Activated T-cell treated with anti-CD3 and anti-CD28 coated beads, Interleukin-2, amount 50 U/mL, for 4 hours (primary cell): ENCODE measurements at places on chromosomes 5 and 9.

DNA sequence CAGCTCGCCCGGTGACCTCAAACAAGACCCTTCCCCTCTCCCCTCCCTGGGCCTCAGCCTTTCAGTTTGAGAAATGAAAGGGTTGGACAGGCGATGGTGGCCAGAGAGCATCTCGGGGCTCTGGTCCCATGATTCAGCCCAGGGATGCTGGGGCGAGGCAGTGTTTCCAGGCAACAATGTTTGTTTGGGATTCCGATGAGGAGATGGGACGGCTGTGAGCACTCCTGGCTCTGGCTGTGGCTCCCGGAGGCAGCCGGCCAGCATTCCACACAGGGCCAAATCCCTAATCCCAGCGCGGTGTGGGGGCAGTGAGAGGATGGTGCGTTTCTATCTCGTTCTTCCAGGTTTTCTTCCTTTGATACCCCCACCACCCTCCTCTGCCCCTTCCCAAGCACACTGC, 66.0 kb downstream of the HMCN2 start:
- no peak for DNase-seq

DNA sequence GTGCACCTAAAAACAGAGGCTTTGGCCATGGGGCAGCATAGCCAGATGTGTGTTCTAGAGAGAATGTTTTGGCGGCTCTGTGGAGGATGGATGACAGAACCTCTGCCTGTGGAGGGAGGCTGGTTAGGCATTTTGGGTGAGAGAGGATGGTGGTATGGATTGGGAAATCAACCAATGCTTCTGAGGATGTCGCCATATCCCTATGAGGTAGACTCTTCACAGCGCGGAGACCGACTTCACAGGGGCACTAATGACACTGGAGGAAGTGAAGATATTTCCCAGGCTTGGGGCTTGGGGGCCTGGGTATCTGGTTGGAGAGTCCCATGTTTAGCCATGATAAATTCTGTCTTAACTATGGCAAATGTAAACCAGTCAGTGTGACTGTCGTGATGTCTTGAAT, 140.6 kb upstream of the KLF4 start:
- no peak for DNase-seq

DNA sequence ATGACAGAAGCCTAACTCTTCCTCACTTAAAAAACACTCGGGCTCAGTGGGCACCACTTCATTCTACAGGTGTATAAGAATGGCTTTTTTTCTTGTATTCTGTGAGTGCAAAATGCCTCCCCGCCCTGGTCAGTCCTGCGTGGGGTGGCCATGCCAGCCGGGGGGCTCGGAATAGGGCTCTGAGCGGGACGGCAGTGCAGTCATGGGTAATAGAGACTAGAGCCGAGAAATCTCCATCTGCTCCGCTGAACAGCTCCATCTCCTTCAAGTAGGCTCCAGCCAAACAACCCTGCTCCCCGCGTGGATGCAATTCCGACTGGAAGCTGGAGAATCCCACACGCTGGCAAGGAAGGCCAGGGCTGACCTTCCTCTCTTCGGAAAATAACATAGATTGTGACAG, 317.0 kb upstream of the IRX4 start:
- no peak for DNase-seq

- DNase-seq: no peak
These were observed 52.9 kb downstream of the C9orf50 start for GRCh38 chr9:129567842-129568559.

GRCh38 chr5:37552770-37553719, 173.9 kb downstream of the WDR70 start:
- no peak for DNase-seq

DNA sequence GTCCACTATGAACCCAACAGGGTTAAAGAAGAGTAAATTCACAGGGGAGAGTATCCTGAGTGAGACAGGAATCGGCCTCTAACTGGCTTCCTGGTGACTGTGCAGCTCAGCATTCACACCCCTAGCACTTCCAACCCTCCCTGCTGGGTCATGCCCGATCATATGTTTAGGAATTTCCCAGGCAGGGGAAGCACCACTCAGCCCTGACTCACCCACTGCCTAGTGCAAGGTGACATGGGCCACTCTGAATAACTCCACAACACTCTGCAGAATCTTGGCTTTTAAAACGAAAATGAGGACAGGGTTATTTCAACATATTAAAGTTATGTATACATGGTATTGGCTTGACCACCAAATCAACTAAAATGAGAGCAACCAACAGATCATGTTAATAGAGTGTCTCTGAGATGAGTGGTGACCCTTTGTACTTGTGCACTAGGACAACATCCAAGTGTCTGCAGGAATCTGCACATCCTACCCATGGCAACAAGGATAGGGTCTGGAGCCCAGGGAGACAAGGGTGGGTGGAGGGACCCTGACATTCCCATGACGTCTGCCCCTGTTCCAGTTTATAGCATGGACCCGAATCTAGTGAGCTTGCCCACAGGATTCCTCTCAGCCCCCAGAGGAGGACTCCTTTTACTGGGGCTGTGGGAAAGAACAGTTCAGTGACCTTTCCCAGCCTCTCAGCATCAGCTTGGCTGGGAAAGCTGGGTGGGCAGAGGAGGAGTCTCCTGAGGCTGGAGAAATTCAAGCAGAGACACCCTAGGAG, 485.8 kb downstream of the SEMA5A start:
- no peak for DNase-seq

GRCh38 chr5:68673106-68673822, 420.6 kb upstream of the SLC30A5 start:
- DNase-seq: no peak

DNA sequence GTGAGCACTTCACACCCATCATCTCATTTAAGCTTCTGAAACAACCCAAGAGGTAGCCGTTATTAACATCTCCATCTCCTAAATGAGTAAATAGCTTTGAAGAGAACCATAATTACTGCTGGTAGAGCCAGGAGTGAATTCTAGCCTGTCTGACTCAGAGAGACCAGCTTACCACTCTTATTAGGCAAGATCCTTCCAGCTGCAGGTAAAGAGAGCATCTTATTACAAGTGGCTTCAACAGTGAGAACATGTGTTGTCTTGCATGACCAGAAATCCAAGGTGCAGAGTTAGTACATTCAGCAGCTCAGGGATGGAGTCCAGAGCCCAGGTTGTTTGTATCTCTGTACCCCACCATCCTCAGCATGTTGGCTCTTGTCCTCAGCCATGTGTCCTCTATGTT, 10.9 kb upstream of the AFAP1L1 start:
- DNase-seq: no peak

- DNase-seq: no peak
These were observed 283.9 kb downstream of the SPOCK1 start for GRCh38 chr5:137215261-137215660.

DNA sequence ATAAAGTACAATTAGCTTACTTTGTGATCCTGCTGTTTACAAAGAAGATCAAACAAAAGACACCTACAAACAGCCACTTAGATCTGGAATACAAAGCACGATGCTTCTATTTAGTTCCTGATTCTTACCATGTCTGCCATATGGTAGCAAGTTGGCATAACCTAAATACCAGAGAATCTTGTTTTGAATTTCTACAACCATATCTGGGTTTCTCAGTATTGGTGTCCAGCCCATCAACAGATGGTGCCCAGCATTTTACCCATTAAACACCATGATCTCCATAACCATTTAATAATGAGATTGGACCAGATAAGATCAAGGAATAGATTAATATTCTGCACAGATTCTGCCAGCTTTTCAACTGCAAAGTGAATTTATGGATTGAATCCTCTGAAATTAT, 29.8 kb downstream of the SLC24A2 start:
- DNase-seq: no peak

DNA sequence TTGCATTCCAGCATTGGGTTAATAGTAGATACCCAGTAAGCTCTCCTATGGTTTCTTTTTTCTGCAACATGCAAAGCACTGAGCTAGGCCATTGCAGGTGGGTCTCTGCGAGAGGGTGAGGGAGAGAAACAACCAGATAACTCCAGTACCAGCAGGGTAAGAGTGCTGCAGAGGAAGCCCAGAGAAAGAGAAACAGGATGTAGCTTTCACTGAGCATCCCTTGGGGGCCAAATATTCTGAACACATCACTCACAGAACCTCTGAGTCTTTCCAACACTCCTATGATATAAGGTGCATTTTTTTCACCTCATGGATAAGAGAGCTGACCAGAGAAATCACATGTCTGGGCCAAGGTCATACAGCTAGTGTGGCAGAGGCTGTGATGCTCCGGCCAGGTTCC, 76.7 kb downstream of the TRIM32 start:
- no peak for DNase-seq

DNA sequence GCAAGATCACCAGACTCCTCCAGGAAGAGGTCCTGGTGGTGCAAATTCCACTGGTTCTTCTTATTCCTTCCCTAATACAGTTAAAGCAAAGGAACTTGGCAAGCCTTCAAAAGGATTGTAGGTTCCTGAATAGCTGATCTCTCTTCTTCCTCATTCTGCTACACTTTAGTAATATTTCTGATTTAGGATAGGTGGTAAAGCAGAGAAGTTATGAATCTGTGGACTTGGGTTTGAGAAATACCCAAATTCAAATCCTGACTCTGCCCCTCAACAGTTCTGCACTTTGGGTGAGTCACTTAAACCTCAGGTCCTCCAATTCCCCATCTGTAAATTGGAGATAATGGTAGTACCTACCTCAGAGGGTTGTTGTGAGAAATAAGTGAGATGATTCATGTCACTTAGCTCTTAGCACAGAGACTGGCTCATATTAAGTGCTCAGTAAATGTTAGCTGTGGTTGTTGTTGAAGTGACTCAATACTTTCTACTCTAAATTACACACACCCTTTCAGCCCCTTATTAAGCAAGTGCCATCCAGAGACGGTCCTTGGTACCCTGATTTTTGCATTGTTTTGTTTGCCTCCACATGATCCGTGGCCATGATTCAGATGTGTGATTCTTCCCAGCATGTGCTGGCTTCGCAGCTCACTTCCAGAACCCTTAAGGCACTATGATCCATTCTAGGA, 5.2 kb downstream of the SH3RF2 start:
- no peak for DNase-seq

DNA sequence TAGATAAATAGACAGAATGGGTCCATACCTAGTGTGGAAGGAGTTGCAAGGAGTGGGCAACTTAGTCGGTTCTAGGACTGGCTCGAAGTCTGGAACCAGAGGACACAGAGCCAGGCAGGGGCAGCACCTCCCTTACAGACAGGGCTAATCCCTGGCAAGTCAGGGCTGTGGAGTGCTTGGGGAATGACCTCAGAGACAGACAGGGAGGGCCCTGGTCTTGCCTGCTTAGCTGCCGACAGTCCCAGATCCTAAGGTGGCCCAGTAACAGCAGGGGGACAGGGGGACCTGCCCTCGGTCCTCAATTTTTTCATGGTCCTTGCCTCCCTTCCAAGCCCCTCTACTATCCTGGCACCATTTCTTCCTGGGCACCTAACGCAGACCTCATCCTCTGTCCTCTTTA, 222.4 kb upstream of the TNC start:
- DNase-seq: no peak

DNA sequence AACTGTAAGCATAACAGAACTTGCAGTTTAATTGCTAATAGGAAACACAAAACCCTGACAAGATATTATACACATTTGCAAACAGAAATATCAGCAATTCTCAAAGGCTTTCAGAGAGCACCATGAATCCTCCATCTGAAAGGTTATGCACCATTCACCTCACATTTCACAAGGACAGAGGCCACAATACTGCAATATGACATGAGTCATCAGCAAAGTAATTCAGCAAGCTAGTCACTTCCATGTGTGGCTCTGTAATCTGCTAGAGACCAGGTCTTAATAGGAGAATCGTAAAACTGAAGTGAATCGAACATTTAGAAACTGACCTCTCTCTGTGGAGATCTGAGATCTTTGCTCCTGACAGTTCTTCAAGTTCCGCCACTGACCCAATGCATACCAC, 28.3 kb downstream of the IARS1 start:
- no peak for DNase-seq

DNA sequence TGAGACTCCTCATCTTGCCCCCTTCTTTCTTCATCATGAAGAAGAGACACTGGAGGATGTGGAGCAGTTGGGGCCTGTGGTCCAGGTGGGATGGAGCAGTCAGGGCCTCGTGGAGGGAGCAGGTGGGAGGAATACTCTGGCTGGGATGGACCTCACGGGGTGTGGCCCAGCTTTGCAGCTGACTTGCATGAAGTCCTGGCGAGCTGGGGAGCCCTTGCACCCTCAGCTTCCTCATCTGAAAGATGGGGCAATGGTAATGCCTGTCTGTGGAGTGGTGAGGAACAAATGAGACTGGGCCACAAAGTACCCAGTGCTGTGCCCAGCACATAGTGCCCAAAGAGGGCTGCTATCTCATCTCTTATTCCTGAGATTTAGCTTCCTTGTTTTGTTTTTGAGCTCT, 91.5 kb downstream of the DAB2IP start:
- DNase-seq: no peak

- no peak for DNase-seq
These were observed 271.1 kb downstream of the DENND1A start for GRCh38 chr9:123658792-123659191.

GRCh38 chr9:130092910-130093309, 39.2 kb downstream of the GPR107 start:
- no peak for DNase-seq

- DNase-seq: no peak
These were observed 90.4 kb downstream of the ZNF608 start for GRCh38 chr5:124655921-124656511.

DNA sequence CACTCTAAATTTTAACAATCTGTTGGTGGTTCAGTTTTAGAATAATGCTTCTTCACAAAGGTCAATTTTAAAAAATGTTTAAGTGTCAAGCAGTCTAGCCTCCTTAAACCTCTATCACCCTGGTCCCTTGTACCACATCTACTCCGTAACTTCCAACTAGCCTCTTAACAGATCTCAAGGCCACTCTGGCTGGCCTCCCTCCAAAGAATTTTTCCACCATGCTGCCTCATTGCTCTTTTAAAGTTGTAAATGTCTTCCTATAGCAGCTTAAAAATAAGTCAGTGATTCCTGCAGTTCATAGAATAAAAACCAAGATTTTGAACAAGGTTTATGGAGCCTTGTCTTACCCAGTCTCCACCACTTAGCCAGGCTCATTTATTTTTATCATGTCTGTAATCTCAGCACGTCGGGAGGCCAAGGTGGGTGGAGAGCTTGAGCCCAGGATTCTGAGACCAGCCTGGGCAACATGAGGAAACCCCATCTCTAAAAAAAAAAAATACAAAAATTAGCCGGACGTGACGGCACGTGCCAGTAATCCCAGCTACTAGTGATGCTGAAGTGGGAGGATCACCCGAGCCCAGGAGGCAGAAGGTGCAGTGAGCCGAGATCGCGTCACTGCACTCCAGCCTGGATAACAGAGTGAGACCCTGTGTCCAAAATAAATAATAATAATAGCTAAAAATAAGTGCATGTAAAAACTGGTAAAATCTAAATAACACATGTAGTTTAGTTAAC, 924.9 kb upstream of the DMAC1 start:
- DNase-seq: no peak

GRCh38 chr9:136757328-136757727, 715 bp downstream of the LCN8 start:
- DNase-seq: no peak

- DNase-seq: no peak
These were observed 253.4 kb upstream of the SLC24A2 start for GRCh38 chr9:20042128-20042711.

DNA sequence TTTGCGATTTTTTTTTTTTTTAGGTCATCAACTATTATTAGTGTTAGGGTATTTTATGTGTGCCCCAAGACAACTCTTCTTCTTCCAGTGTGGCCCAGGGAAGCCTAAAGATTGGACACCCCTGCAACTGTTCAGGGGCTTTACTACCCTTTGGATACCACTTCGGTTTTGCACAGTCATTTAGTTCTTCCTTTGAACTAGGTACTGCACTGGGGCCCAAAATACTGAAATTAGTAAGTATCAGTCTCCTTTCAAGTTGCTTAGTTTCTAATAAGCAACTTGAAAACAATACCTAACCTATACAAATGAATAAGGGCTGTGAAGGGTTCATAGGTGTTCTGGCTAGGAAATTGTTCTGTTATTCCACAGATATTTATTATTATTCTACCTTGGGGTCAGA, 45.3 kb downstream of the CWC27 start:
- no peak for DNase-seq
